ENCODE measurements at places on chromosomes 2 and 18.

- no peak for DNase-seq
These were observed 1171.3 kb downstream of the DSC3 start for GRCh38 chr18:29871246-29871645.

GRCh38 chr2:54639609-54640008, 83.9 kb upstream of the EML6 start:
- DNase-seq = no peak

- no peak for DNase-seq
These were observed 409.8 kb downstream of the ZNF521 start for GRCh38 chr18:24942144-24942543.

DNA sequence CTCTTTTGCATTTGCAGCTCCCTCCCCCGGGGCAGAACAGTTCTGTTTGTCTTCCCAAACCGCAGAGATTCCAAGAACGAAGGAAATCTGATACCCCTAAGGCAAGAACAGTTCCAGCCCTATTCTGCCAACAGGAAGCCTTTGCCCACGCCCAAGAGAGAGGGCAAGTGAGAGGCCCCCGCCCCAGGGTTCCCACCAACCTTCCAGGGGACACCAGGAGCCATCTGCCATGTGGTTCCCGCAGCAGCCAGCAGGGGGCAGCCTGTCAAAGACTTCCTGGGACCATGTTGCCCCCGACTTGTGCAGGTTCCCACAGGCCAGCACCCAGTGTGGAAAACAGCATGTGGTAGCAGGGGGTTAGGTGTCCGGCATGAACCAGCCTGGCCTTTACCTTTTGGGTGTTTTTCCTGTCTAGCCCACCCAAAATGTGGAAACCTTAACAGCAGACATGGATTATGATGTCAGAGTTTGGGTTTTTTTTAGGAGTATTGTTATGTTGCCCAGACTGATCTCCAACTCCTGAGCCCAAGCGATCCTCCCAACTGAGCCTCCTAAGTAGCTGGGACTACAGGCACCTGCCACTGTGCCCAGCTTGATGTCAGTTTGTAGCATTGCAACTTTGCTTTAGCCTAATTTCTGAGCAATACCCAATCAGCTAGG, 21.7 kb upstream of the EFHD1 start:
- DNase-seq = peak; percentile 80

DNA sequence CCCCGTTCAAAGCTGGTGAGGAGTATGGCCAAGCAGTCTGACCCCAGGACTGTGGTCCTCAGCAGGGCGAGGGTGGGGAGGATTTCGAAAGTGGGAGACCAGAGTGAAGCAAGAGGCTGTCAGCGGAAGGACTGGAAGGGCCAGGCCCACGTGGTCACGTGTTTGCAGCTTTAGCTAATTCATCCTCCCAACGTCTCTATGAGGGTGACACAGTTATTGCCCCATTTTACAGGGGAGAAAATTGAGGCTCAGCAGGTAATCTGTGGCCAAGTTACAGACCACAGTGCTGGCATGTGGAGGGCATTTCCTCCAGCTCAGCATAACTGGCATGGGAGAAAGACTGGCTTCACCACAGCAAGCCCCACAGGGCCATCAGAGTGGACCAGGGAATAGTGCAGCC, 45.4 kb upstream of the LTBP1 start:
- peak; percentile 6 for DNase-seq

DNA sequence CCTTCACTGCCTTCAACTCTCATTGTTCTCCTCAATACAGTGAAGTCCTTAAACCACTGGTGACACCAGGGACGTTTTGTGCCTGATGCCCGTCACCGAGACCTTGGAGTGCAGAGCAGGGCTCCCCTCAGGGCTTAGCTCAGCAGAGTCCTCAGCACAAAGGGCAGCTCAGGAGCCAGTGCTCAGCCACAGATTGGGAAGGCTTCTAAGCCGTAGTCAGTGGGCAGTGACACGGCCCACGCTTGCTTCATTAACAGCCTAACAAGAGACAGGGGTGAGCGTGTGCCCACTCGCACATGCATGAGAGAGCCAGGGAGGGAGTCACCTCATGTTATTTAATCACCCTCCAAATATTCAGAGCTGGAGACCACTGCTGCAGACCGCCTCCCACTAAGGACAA, 137.5 kb downstream of the SH3RF3 start:
- no peak for DNase-seq

DNA sequence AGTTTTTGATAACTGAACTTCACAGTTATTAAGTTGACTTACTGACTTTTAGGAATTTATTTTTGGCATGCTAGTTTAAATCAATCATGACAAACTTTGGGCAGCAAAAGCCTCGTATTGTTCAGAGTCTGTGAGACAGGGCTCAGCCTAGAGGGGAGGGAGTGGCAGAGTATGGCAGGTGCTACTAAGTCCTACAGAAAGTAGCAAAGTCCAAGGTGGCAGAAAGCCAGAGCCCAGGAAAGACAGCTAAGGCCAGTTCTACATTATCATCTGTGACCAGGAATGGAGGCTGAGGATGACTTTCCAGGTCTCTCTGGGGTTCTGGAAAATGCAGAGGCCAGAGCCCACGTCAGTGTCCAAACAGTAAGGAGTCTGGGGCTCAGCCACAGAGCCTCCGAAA, 34.2 kb downstream of the CHST10 start:
- DNase-seq = no peak

GRCh38 chr2:15334644-15335326, 226.3 kb downstream of the NBAS start:
- DNase-seq = no peak

DNA sequence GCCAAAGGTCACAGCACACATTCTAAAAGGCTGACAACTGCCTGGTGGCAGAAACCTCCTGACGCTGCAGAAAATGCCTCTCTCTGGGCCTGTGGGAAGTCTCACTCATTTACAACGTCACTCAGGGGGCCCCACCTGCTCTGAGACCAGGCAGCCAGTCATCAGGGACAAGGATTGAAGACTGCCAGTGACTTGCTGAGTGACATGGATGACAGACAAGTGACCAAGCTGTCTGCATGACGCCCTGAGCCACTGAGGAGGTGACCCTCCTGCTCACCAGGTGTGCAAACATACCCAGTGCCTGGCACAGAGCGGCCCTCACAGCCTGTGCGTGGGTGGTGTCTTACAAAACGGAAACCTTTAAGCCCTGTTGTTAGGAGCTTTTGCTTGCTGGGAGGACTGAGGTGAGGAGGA, 392.4 kb downstream of the TNS1 start:
- no peak for DNase-seq

- no peak for DNase-seq
These were observed 480.8 kb downstream of the TMX3 start for GRCh38 chr18:68234131-68234530.

Measured in OCI-M1 (cell line).